ENCODE measurements at places on chromosomes 11 and 22.

GRCh38 chr11:6002202-6002699, 4.5 kb downstream of the OR56A4 start:
- DNase-seq: no peak

DNA sequence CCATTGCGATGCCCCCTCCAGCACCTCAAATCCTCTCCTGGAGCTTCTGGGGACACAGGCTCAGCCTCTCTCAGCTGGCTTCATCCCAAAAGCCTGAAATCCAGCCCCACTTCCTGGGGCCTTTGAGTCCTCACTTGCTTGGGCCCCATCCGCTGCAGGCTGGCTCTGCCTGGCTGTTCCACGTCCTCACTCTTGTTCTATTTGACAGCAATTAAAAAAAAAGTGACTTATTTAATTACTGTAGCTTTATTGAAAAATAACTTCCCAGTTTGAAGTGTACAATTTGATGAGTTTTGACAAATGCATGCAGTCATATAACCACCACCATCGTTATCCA, 27.2 kb downstream of the PARVG start:
- no peak for DNase-seq

DNA sequence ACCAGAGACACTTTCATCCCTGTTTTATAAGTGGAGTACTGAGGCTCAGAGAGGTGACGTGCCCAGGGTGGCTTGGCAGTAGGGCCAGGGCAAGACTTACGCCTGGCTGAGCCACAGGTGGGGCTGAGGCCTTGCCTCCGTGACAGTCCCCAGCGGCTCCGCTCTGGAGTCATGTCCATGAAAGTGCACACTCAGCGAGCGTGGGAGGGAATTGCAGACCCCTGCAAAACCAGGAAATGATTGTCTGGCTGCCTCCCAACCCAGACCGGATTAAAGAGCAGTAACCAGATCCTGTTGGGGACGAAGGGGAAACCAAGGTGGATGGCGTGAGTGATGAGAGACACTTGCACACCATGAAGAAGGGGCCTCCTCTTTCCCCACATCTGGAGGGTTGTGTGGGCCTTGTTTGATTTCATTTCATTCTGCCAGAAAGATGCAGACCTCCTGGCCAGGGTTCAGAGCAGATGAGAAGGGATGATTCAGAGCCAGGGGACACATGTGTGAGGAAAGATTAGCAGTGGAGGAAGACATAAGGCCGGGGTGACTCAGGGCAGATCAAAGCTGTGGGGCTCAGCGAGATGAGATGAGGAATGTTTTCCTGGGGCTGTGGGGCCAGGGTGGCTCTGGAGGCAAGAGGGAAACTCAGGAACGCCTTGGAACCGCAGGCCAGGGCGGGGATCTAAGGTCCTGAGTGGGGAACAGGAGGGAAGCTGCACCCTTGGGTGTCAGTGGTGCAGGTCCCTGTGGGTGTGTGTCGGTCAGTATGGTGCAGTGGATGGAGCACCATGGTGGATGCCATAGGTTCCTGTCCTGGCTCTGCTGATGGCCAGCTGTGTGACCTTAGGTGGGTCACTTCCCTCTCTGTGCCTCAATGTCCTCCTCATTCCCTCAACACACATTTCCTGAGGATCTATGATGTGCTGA, 29.9 kb upstream of the LRRC32 start:
- peak; percentile 40 for DNase-seq

- no peak for DNase-seq
These were observed 7.1 kb upstream of the SCGB2A1 start for GRCh38 chr11:62201376-62201775.

DNA sequence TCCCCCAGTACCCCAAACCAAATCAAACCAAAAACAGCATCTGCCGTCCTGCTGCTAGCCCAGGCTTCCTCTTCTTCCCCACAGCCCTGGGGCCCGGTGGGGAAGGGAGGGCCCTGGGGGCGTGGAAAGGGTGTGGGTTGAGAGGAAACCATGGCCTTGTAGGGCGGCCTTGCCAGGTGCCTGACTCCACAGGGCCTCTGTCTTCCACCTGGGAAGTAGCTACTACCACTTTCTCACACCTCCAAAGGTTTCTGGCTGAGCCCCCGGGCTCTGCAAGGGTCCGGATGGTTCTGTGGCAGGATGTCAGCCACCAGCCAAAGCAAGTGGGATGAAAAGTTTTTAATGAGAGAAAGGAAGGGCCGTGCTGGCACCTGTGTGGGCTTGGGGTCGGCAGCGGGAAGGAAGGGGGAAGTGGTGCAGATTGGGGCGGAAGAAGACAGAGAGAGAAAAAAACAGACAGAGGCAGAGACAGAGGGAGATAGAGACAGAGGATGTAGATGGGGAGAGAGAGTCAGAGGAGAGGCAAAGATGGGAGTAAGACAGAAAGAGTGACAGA, 10.5 kb downstream of the TPST2 start:
- DNase-seq: no peak

DNA sequence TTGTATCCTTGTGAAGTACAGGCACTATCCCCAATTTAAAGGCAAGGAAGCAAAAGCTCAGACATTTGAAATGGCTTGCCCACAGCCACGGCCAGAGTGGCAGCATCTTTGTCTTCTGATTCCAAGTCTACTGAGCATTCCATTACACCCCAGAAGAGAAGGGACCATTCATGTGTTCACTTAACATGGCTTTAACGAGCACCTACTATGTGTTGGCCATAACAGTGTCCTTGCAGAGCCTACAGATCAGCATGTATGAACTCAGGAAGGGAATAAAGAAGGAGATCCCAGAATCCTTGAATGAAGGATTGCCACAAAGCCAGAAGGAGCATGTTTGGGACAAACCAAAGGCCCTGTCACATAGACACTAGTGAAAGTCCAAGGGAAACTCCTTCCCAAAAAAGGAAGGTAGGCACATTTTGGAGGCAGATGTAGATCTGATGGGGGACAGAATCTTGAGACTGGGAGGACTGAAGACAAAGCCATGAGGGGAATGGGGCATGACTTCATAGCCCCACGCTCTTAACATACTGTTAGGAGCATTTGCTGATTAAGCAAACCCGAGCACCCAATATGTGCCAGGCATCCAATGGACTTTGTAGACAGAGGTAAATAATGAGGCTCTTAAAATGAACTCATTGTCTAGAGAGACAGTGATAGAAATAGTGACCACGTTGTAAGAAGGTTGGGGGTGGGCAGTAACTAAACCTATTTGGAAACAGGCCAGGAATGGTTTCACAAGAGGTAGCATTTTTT, 54.9 kb downstream of the P4HA3 start:
- DNase-seq: no peak

- DNase-seq: no peak
These were observed 737 bp downstream of the BCL2L13 start for GRCh38 chr22:17639247-17639741.

- no peak for DNase-seq
These were observed 40.2 kb downstream of the EP300 start for GRCh38 chr22:41132550-41132949.

- no peak for DNase-seq
These were observed 19.4 kb upstream of the USP2 start for GRCh38 chr11:119400860-119401259.

- DNase-seq: no peak
These were observed 16.0 kb upstream of the TMPRSS4 start for GRCh38 chr11:118060869-118061268.

DNA sequence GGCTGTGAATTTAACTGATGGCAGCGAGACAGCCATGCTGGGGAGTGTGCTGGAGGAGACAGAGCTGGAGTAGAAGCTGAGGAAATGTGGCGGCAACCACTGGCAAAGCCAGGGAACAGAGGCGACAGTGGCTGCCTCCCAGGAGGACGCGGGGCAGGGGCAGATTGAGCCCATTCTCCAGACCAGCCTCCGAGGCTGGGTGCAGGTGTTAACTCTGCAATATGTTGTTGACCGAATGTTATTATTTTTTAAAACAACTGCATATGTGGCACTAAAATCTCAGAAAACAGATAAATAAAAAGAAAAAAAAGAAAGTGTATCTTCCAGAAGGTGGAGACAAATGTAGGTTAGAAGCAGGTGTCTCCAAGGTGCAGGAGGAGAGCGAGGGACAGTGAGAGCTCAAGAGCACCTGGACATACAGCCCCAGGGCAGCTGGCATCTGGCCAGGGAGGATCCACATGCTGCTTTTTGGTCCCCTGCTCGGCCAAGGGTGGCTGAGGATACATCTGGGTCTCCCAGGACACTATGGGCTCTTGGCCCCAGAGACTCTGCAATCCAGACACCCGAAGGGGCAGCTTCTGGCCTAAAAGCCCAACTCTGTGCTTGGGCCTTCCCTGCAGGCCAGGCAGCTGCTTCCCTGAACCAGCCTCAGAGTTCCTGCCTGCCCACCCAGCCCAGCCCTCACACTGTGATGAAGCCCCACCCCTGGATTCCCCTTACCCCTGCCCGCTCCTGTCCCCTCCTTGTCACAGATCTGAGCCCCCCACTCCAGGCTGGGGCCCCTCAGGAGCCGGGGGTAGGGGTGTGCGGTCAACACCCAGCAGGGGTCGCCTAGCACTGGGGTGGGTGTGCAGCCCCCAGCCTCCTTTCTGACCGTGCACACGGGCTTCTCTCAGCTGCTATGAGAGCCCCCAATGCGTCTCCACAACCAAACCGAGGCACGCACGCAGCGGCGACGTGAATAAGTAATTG, 12.9 kb downstream of the RTN4R start:
- DNase-seq: no peak

- DNase-seq: no peak
These were observed 58.4 kb upstream of the CSNK2A3 start for GRCh38 chr11:11411401-11411985.

- DNase-seq: no peak
These were observed 942 bp upstream of the TSPAN18 start for GRCh38 chr11:44725757-44726282.

DNA sequence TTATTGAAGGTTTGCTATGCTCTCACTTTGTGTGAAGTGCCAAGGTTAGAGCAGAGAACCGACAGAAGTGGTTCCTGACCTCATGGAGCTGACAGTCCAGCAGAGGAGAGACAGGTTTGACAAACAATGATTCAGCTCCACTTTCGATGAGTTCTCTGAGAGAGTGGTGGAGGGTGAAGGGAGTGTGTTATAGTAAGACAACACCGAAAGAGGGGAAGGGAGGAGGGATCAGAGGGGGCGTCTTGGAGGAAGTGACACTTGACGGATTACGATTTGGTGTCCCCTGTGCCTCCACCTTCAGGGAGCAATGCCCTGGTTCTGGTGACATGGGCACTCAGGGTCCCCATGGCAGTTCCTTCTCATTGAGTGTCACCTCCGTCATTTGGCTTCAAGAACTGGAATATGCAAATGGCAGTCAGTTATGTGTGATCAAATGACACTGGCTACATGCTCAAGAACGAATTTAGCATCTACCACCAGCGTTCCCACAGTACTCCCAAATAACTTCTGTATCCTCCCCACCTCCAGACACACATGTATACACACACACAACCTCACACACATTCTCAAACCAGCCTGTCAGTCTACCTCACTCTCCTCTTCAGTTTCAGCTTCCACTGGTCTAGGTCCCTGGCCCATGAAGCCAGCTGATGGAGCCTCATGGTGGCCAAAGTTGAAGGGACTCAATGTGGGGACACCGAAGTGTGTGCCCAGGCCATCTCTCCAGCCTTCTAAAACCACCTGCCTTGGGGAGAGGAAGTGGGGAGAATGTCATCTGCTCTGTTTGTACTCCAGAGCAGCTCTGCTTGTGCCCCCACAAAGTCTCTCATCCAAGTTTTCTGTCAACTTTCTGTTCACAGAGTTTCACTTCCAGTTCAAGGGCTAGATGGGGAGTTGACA, 31.4 kb upstream of the NUP160 start:
- DNase-seq: no peak

DNA sequence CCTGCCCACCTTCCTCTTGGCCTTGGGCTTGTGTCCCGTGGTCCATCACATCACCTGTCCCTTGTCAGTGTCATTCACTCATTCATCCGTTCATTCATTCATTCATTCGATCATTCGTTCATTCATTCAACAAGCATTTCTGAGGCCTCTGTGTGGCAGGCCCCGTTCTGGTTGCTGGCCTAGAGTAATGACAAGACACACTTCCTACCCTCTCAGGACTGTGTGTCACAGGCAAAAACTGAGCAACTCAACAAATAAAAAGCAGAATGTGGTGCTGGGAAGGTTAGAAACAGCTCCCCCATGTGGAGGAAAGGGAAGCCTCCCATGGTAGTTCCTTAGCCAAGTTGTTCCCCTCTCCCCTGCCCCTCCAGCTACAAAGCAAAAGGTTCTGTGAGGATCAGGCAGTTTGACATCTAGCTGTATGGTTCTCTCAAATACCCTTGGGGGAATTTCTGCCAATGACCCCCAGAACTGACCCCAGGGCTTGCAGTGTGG, 1.6 kb upstream of the OMP start:
- DNase-seq: no peak

GRCh38 chr11:1765871-1766718, 2.4 kb upstream of the CTSD start:
- DNase-seq: no peak

DNA sequence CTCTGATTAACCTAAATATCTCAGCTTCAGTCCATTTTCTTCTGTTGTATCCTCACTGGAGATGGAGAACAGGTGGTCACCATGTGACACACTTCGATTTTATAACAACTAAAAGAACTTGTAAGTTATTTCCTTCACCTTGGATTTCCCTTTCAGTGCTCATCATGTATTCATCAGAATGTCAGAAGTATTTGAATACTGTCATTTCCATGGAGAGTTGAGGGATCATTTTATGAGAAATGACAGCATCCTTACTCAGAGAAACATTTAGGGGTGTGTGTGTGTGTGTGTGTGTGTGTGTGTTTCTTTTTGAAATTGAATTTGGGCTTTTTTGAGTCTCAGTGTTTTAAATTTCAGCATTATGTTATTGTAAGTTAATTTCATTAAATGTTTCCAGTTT, 205.8 kb downstream of the ARHGAP42 start:
- DNase-seq: no peak

GRCh38 chr22:22787151-22787550, 100.5 kb upstream of the IGLL5 start:
- no peak for DNase-seq

GRCh38 chr11:25183411-25183810, 686.6 kb downstream of the LUZP2 start:
- DNase-seq: no peak

DNA sequence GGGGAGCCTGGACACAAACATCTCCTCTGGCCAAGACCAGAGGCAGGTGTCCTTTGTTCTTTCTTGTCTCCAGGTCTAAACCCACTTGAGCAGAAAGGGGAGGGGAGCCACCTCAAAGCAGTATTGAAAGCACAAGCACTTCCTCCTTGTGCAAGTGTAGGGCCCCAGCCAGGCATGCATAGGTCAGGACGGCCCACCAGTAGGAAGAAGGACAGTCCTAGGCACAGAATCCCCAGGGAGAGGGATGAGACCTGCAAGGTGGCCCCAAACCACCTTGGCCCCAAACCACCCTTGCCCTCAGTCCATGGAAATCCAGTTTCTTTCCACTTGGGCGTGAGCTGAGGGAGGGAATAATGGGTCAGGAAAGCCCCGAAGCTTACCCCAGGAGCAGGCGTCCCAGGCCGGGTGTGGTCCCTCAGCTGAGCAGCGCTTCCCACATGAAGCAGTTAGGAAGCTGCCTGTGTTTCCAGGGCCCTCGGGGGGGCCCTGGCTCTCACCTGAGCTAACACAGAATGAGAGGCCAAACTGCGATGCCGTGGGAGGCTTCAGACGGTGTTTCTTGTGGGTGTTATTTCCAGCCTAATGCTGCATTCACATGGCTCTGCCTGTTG, 20.4 kb upstream of the IGSF9B start:
- no peak for DNase-seq
